ENCODE measurements at places on chromosomes 4 and X. TPM values are rescaled to one million over a fixed set of nuclear protein-coding genes. Genes with fewer than 3 reads are reported as not detected.

GRCh38 chr4:8274765-8275547 lies 5.4 kb downstream of the HTRA3 start:
- H3K27me3 ChIP-seq = no peaks in the 10 kb centered on the region
- peaks cover 61% of the 10 kb centered on the region for H3K4me1 ChIP-seq
- peak; percentile 75 for DNase-seq
- H3K36me3 ChIP-seq = no peaks in the 10 kb centered on the region

DNA sequence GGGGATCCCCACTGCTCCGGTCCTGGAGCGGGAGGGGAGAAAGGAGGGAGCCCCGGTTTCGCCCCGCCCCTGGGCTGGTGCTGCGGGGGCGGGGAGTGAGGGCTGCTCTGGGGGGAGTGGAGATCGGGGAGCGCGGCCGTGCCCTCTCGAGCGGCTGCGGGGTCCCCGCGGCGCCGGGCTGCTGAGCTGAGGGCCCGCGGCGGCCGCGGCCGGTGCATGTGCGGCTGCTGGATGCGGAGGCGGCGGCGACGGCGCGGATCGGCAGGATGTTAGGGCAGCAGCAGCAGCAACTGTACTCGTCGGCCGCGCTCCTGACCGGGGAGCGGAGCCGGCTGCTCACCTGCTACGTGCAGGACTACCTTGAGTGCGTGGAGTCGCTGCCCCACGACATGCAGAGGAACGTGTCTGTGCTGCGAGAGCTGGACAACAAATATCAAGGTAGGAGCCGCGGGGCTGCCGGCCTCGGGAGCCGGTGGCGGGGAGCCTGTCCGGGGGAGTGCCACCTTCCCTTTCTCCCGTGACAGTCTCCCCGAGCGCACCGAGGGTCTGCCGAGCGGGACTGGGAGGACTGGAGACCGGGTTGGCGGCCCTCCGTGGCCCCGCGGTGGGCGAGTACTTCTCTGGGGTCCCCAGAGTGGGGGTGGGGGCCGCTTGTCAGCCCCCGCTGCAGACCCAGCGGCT lies at the start of gene ING2:
Gene ING2, plus strand, starts transcription at position 129 of the 681 bp plus-strand sequence. Its CDS starts 138 bp downstream, at position 267.
- peak within 1 kb of the TSS; percentile 98 for H3K27ac ChIP-seq
- peaks cover 5% of the 10 kb centered on the region for H3K4me1 ChIP-seq
- H3K36me3 ChIP-seq = no peaks in the 10 kb centered on the region

The FOXR2 gene
- not detected for total RNA-seq

The GPC3 gene
- 15.9 TPM for total RNA-seq

DNA sequence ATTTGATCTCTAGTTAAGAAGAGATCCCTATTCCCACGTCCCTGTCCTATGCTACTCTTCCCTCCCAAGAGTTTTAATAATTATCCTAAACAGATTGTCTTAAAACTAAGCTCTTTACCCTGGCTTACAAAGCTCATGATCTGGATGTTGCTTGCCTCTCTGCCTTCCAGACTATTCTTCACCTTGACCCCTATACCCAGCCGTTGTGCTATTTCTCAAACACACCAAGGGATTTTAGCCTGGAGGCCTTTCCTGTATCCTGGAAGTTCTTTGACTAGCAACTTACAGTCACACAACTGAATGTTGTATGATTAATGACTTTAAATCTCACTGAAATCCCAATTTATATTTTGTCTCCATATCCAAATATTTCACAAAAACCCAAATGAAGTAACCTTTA lies 314.9 kb downstream of the ADGRL3 start:
- H3K4me1 ChIP-seq = no peaks in the 10 kb centered on the region
- DNase-seq = no peak
- H3K36me3 ChIP-seq = no peaks in the 10 kb centered on the region
- H3K4me3 ChIP-seq = no peak overlapping the region
- H3K27ac ChIP-seq = no peak overlapping the region
- no peaks in the 10 kb centered on the region for H3K27me3 ChIP-seq

DNA sequence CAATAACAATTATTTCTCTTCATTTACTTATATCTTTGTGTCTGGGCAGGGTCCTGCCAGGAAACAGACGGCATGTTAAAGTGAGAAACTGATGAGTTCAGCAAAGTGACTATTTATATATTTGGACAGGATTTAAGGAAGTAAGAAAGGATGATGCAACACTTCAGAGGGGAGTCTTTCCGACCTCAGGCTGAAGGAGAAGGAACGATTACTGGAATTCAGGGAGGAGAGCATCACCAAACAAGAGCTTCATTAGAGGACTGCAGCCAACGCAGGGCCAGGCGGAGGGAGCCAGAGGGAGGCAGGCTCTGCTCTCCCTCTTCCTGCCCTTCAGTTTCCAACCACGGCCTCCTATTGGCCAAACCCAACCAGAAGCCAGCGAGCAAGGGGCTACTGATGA lies 1.5 kb upstream of the TLR7 start:
- no peak overlapping the region for H3K27ac ChIP-seq
- no peak overlapping the region for H3K4me3 ChIP-seq
- DNase-seq = no peak
- H3K27me3 ChIP-seq = no peaks in the 10 kb centered on the region
- no peaks in the 10 kb centered on the region for H3K4me1 ChIP-seq

GRCh38 chrX:73943693-73944562 lies 360.1 kb upstream of the ZCCHC13 start:
- peaks cover 5% of the 10 kb centered on the region for H3K4me1 ChIP-seq
- H3K27me3 ChIP-seq = no peaks in the 10 kb centered on the region
- peak overlapping the region; percentile 1 for H3K27ac ChIP-seq

The PF4V1 gene
- total RNA-seq = not detected

The KCNIP4 gene
- 3.0 TPM for total RNA-seq

DNA sequence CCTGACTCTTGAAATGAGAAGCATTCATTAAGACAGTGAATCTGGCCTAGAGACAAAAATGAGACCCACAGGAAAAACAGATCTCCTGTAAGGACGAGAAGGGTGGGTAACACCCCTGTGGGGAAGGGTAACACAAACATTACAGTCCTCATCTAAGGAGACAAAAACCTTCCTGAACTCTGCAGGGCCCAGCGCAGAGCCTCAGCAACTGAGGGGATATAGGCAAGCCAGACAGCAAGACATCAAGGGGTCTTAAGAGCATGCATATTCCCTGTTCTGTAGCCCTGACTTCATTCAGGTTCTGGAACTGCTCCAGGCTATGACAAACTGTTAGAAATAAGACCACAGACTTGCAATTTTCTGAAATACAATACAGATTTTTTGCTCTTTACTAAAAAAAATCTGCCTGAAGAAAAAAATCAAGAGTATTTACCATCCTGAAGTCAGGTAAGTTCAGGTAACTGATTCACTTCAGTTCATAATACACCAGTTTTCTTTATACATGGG lies 15.5 kb downstream of the COX18 start:
- peaks cover 35% of the 10 kb centered on the region for H3K36me3 ChIP-seq
- no peak overlapping the region for H3K4me3 ChIP-seq
- H3K27me3 ChIP-seq = no peaks in the 10 kb centered on the region

DNA sequence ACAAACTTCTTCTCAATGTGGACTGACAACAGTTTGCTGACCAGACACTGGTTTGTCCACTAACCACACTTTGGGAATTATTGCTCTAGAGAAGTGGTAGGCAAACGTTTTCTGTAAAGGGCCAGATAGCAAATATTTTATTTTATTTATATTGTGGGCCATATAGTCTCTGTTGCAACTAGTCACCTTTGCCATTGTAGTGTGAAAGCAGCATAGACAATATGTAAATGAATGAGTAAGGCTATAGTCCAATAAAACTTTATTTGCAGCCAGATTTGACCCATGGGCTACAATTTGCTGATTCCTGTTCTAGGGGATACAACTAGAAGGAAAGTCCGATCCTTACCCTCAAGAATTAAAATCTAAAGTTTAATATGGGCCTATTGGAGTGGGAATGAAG lies 14.5 kb downstream of the TSPAN7 start:
- no peak overlapping the region for H3K27ac ChIP-seq
- H3K4me3 ChIP-seq = no peak overlapping the region
- no peaks in the 10 kb centered on the region for H3K27me3 ChIP-seq

The CLCN4 gene
- 15.4 TPM for total RNA-seq

The COX7B2 gene
- total RNA-seq = not detected

The PPP4R3C gene
- total RNA-seq = not detected

GRCh38 chr4:68267433-68267944 lies 22.0 kb upstream of the TMPRSS11B start:
- H3K4me3 ChIP-seq = no peak overlapping the region
- no peak for DNase-seq
- no peaks in the 10 kb centered on the region for H3K4me1 ChIP-seq
- H3K27me3 ChIP-seq = no peaks in the 10 kb centered on the region
- no peaks in the 10 kb centered on the region for H3K36me3 ChIP-seq

GRCh38 chrX:153925739-153926551 lies at the start of gene ARHGAP4:
Gene ARHGAP4 (minus strand): TSS chrX:153926264. CDS start chrX:153926202, 62 bp downstream.
- no peaks in the 10 kb centered on the region for H3K36me3 ChIP-seq
- DNase-seq = no peak
- H3K27ac ChIP-seq = peak within 1 kb of the TSS; percentile 83
- H3K4me3 ChIP-seq = no peak within 1 kb of the TSS
- no peaks in the 10 kb centered on the region for H3K27me3 ChIP-seq

The DACH2 gene
- 0.54 TPM for total RNA-seq

DNA sequence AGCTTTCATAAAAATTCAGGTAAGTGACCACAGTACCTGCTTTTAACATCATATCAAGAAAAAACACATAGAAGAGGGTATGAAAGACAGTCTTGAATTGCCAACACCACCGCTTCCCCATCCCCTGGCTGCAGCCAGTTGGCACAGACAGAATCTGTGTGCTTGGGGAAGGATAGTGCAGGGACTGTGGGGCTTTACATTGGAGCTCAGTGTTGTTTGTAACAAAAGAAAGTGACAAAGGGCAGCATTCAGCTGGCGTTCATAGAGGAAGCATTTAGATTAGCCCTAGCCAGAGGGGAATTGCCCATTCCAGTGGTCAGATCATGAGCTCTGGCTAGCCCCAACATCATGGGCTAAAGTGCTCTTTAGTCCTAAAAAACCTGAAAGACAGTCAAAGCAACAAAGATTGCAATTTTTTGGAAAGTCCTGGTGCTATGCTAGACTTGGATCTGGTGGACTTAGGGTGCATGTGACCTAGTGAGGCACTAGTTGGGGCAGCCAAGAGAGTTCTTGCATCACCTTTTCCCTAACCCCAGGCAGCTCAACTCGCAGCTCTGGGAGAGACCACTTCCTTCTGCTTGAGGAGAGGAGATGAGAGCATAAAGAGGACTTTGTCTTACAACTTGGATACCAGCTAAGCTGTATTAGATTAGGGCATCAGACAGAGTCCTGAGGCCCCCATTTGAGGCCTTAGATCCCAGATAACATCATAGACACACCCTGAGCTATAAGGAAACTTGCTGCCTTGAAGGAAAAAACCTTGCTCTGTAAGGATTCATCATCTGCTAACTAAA lies 1602.4 kb upstream of the ADGRL3 start:
- no peak overlapping the region for H3K4me3 ChIP-seq
- no peaks in the 10 kb centered on the region for H3K4me1 ChIP-seq
- no peak overlapping the region for H3K27ac ChIP-seq
- H3K27me3 ChIP-seq = no peaks in the 10 kb centered on the region

GRCh38 chr4:76733068-76733771 lies 164.7 kb downstream of the SOWAHB start:
- H3K4me3 ChIP-seq = no peak overlapping the region
- peaks cover 5% of the 10 kb centered on the region for H3K4me1 ChIP-seq
- no peaks in the 10 kb centered on the region for H3K36me3 ChIP-seq
- DNase-seq = peak; percentile 61
- H3K27ac ChIP-seq = no peak overlapping the region

DNA sequence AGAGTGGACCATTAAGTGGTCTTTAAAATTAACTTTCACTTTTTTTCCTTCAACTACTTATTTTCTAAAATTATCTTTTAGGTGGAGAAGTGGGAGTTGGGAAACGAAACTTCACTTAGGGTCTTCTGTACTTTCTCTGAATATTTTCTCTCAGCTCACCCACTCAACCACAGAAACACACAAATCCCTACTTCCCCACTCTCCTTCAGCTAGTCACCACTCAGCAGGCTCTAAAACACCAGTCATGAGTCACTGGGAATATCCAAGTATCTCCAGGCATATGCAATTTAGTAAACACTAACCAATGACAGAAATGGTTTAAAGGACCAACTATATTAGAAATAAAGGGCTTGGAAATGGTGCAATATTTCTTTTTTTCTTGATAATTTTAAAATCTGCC lies 153.0 kb upstream of the RPS6KA6 start:
- H3K4me1 ChIP-seq = no peaks in the 10 kb centered on the region
- H3K27me3 ChIP-seq = no peaks in the 10 kb centered on the region
- no peak overlapping the region for H3K27ac ChIP-seq
- H3K36me3 ChIP-seq = no peaks in the 10 kb centered on the region
- DNase-seq = no peak

The NXF2 gene
- total RNA-seq = not detected

The TBC1D8B gene
- 25.3 TPM for total RNA-seq

- H3K36me3 ChIP-seq = no peaks in the 10 kb centered on the region
- no peak for DNase-seq
- H3K27me3 ChIP-seq = no peaks in the 10 kb centered on the region
- H3K4me3 ChIP-seq = no peak overlapping the region
- H3K27ac ChIP-seq = no peak overlapping the region
Observed at GRCh38 chr4:105092356-105092755, 54.3 kb upstream of the TET2 start.

DNA sequence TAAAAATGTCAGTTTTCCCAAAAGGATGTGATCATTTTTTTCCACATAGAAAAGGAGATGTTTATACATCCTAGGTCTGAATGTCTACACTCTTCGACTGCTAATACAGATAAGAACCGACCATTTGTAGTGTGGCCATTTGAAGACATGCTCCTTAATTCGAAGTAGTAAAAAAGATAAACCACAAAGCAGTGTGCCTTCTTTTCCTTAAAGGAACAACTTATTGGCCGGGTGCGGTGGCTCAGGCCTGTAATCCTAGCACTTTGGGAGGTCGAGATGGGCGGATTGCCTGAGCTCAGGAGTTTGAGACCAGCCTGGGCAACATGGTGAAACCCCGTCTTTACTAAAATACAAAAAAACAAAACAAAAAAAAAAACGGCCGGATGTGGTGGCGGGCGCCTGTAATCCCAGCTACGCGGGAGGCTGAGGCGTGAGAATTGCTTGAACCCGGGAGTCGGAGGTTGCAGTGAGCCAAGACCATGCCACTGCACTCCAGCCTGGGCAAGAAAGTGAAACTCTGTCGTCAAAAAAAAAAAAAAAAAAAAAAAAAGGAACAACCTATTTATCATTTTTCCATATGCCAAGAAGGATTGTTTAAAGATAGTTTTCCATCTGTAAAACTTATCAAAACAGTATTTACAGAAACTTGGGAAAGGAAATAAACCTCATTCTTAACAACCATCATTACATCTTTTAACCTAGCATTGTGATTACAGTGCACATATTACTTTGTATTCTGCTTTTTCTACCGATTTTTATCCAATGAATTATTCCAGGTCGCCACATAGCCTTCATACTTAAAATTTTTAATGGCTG lies 2.6 kb downstream of the INTS6L start:
- no peak for DNase-seq
- H3K4me1 ChIP-seq = no peaks in the 10 kb centered on the region
- no peaks in the 10 kb centered on the region for H3K36me3 ChIP-seq
- no peak overlapping the region for H3K27ac ChIP-seq

The PRRG1 gene
- total RNA-seq = 23.7 TPM
